ENCODE measurements at places on chromosomes 7 and 10.

DNA sequence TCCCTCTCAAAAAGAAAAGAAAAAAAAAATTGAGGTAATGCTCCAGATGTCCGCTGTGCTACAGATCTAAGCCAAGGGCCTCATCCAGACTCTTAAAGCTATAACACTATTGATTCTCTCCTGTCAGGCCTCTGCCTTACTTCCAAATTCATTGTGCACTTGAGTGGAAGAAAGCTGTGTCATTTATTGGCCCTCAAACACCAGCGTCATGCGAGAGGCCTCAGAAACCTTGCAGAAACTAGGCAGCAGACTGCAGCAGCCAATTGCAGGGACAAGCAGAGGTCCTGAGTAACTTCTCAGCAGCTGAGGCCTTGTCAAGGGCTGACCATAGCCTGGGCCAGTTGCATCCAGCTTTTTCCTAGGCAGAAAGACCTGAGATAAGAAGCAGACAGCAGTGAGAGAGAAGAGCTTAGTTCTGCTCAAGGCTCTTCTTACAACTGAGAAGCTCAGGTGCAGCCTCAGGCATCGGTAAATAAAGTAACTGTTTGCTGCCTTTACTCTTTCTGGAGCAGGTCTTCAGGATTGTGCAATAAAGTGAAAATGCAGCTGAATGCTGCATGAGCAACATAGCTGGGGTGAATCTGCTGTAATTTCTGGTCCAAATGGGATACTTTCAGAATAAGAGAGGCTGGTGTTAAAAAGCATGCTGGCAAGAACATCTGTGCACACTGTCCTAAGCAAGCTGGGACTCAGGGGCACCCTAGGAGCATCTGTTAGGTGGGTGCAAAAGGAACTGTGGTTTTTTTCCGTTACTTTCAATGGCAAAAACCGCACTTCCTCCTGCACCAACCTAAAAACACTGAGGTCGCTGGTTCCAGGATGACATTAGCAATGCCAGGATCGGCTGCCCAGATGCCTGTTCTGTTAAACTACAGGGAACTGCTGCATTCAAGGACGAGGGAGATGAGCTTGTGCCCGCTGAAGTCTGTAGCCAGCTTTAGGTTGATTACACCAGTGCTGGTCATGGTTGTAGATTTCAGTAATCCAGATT, 181.8 kb upstream of the PFKP start:
- DNase-seq: no peak

DNA sequence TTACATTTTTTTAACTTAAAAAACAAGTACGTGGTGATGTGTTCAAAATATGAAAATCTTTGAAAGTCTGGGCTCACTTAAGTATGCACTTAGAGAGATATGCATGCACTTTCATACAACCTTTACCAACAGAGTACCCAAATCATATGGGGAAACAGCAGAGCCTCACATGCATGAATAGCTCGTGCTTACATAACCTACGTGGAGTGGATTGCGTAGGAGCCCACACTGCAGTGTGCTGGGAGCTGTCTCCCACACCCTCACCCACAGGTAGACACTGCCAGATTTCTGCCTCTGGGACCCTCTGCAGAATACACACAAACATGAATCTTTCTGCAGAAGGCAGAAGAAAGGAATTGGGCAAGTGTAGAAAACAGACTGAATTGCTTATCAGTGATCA, 581 bp downstream of the CLCN1 start:
- no peak for DNase-seq

GRCh38 chr10:57098146-57098545, 737.1 kb upstream of the ZWINT start:
- DNase-seq: no peak

- DNase-seq: no peak
Measured at GRCh38 chr7:112649560-112649959, 140.6 kb downstream of the TMEM168 start.

- DNase-seq: no peak
Measured at GRCh38 chr10:127279334-127279774, 83.0 kb upstream of the INSYN2A start.

DNA sequence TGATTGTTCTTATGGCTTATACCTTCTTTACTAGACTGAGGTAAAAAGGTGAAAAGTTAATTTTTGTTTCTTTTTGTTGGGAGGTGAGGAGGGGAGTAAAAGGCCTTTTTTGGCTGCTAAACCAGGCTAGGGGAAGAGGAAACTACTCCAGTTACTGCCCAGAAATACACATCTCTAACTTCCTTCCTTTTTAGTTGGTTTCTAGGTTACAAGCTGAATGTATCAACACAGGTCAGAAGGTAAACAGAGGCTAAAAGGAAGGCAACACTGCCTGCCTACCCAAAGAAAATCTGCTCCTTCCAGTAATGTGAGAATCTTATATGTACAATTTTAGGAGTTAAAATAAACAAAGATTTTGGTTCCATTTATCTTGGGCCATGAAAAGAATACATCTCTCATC, 140.4 kb downstream of the NRBF2 start:
- no peak for DNase-seq

GRCh38 chr10:130244031-130244927, 108.1 kb downstream of the GLRX3 start:
- DNase-seq: no peak

DNA sequence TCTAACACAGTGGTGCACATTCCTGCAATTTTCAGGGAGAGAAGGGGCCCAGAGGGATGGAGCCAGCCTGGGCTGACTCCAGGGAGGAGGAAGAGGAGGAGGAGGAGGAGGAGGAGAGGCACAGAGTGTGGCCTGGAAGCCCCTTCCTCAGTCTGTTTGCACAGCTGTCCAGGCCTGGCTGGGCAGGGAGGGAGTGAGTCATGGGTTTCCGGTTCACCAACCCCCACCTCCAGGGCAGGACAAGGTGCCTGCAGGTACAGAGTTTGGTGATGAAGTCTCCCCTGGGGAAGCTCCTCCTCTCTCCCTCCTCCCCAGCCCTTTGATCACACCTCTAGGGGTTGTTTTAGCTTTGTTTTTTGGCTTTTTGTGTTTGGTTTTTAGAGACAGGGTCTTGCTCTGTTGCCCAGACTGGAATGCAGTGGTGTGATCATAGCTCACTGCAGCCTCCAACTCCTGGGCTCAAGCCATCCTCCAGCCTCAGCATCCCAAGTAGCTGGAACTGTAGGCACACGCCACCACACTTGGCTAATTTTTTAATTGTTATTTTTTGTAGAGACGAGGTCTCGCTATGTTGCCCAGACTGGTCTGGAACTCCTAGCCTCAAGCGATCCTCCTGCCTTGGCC, 77.5 kb upstream of the CUX1 start:
- DNase-seq: no peak

GRCh38 chr7:118478236-118478635, 253.7 kb downstream of the ANKRD7 start:
- no peak for DNase-seq

DNA sequence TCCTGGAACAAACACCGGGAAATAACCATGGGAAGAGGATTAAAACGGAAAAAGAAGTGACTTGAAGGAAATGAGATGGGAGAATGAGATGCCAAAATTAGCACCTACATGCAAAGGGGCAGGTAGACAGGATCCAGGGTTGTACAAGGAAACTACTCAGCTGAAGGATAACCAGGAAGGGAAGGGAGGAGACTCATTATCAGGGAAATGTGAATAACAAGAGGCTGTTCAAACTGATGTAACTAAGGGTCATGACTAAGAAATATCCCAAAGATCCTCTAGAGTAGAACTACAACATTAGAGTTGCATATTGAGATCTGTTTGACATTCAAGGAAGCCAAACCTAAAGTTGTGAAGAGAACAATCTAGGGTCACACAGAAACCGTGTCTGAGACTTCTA, 166.2 kb upstream of the SP8 start:
- no peak for DNase-seq

- no peak for DNase-seq
Measured at GRCh38 chr7:156493942-156494341, 146.6 kb upstream of the RNF32 start.

Data from activated CD4-positive, alpha-beta T cell treated with anti-CD3 and anti-CD28 coated beads, Interleukin-2, amount 50 U/mL, for 1 hour (primary cell).